Chondrocyte (in vitro differentiated cells): ENCODE measurements at places on chromosomes 6 and 20.
A peak's percentile ranks its signal among the peaks of the same experiment; 100 is the strongest.

DNA sequence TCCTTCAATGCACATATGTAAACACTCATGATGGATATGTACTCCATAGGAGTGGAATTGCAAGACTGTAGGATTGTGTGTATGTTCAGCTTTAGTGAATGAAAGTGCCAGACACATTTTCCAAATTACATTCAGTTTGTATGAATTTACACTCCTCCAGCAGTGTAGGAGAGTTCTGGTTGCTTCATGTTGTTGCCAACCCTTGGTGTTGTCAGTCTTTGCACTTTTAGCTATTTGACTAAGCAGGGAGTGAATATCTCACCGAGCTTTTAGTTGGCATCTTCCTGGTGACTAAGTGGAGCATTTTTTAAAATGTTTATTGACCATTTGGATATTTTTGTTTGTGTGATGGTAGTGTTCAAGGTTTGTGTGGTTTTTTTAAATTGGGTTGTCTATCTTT lies 23.9 kb downstream of the NKX2-4 start:
- no peak for DNase-seq

GRCh38 chr20:19049514-19049913 lies 162.9 kb upstream of the SLC24A3 start:
- DNase-seq, result no peak

DNA sequence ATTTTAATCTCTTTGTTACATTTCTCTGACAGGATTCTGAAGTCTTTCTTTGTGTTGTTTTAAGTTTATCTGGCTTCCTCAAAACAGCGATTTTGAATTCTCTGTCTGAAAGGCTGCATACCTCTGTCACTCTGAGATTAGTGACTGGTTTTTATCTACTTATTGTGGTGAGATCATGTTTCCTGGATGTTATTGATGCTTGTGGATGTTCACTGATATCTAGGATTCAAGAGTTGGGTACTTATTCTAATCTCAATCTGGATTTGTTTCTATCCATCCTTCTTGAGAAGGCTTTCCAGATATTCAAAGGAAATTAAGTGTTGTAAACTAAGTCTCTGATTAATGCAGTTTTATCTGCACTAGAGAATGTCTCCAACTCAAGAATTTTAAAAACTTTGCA lies 1076.1 kb upstream of the ADGRB3 start:
- DNase-seq, result no peak

GRCh38 chr6:100084316-100084990 lies 90.4 kb upstream of the MCHR2 start:
- DNase-seq, result no peak

GRCh38 chr6:155765275-155766194 lies 309.9 kb upstream of the NOX3 start:
- DNase-seq, result no peak

DNA sequence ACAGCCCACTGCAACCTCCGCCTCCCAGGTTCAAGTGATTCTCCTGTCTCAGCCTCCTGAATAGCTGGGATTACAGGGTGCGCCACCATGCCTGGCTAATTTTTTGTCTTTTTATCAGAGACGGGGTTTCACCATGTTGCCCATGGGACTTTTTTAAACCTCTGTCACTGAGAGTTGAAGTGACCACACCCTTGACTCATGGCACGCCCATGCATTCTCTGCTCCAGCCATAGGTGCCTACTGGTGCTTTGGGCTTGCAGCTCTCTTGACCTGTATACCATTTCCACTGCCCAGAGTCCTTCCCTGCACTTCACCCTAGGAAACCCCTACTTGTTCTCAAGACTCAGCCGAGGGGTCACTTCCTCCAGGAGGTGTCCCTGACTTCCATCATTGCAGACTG lies 2.4 kb upstream of the SCRT2 start:
- DNase-seq, result no peak

DNA sequence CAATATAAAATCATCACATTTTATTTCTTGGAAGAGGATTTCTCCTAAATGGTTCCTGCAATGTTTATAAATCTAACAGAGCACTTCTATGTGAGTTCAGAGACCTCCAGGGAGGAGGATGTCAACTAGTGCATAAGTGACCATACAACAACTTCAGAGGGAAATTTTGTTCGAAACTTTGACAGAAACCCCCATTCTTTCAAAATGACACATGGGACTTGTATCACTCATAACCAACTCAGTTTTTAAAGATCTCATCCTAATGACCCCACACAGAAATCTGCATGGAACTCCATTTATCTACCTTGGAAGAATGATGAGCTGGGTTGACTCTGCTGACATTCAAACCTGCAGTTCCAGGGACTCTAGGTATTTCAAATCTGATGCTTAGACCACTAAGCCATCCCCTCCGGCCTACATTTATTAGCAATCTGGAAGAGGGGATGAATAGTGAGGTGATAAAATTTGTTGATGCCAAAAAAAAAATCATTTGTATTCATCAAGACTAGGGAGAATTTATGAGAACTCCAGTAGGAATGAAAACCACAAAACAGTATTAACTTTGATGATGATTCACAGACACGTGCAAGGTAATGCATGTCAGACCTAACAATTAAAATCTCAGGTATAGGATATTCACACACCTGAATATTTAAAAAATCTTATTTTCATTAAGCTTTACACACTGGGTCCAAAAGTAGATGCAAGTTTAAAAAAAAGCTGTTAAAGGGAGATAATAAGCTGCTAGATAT lies 153.0 kb downstream of the REV3L start:
- DNase-seq, result no peak

DNA sequence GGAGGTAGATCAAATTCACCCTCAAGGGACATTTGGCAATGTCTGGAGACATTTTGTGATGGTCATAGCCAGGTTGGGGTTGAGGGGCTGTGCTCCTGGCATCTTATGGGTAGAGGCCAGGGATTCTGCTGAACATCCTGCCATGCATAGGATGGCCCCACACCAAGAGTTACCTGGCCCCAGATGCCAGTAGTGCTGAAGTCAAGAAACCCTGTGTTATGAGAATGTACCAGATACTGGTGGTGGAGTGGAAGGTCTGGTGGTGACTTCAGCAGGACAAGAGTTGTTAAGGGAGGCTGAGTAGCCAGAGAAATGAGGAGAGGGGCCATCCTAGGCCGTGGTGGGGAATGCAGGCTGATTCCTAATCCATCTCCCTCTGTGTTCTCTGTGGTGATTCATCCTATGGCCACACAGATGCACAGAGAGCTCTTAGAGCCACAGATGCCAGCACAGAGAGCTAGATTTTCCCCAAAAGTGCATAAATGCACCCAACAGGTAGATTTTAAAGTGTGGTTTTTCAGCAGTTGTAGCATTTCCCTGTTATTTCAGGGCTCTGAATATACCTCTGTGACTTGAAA lies 43.6 kb downstream of the CDYL start:
- no peak for DNase-seq

GRCh38 chr6:168100803-168101589 lies 22.0 kb upstream of the FRMD1 start:
- DNase-seq, result peak; percentile 67

- no peak for DNase-seq
Measured at GRCh38 chr6:15331143-15331542, 85.3 kb downstream of the JARID2 start.

DNA sequence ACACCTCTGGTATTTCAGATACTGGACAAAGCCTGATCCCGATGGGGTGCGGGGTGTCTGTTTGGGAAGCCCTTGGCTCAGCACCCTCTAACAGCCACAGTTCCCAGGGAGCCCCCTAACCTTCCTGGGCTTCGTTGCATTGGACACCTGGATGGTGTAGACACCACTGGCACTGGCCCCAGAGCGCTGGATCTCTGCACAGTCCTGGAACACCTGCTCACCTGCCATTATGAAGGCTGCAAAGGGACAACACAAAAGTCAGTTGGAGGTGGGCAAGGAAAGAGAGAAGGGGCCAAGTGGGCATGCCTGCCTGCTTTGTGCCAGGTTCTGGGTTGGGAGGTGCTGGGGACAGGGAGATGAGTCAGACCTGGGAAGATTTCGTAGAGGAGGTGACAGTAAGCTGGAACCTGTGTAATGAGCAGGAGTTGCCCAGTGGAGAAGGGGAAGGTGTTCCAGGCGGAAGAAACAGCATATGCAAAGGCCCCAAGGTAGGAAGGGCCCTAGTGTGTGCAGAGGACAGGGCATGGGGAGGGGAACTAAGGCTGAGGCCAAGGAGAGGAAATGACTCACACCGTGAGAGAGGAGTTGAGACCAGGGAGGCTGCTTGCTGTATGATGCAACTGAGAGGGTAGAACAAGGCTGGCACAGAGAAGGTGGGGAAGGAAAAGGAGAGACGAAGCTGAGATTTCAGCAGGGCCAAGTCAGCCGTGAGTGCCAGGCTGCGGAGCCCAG lies 34.9 kb downstream of the ANGPT4 start:
- no peak for DNase-seq

DNA sequence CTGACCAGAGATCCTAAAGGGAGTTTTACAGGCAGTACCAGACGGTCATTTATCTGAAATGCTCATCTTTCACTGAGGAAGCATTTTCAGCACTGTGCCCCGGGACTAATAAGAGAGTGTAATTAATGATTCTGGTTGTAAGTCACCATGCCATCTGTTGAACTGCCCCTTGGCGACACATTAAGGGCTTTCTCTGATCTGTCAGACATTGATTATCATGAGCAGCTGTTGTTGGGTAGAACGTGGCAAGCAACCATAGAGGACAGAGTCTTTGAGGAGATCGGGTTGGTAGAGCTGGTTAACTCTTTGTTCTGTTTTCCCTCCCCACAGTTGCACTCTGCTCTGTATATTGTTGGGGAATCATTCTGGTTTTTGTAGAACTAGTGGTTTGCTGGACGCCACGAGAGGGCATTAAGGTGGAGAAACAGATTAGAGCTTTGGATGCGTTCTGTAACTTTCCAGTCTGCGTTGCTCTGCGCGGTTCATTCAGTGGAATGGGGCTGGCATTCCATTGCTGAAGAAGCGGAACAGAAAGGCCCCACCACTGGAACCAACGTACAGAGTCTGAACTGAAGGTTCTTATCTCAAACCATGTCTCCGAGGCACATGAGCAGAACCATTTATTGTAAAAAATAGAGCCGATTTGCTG lies 34.3 kb downstream of the RPRD1B start:
- no peak for DNase-seq

DNA sequence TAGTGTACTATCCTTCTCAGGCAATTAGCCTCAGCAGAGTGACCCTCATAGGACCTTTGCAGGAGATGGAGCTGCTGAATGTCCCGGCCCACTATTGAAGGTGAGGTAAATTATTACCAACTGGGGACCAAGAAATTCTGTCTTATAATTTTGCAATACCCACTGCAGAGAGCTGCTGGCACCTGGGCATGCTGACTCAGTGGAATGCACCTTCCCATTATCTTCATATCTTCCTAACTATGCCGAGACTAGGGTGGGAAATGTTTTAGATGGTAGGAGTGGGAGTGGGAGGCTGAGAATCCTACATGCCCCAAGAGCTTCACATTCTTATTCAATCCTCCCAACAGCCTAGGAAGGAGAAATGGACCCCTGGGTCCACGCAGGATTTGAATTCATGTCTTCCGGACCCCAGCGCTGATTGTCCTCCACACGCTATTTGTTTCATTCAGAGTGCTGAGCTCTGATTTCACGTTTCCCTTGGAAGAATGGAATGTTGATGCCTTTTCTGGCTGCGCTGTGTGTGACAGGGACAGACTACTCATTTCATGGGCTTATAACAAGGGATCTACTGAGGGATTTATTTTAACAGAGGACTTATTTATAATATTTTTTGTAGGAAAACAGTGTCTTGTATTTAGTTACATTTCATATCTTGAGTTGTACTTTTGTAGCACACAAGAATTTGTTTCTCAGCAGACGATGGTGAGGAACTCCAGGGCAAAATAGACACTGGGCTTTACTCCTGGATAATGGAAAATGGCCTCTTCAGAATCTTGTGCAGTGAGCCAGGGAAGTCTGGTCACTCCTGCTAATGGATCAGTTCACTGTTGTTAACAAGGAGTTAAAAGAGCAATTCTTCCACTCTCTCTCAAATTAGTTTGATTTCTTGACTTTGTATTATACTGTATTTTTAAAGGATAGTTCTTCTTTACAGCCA lies 66.4 kb downstream of the FYN start:
- DNase-seq, result no peak

- DNase-seq, result no peak
Measured at GRCh38 chr6:116307001-116307400, 27.3 kb upstream of the TSPYL1 start.

GRCh38 chr6:158660333-158660754 lies 10.5 kb downstream of the SYTL3 start:
- DNase-seq, result no peak

DNA sequence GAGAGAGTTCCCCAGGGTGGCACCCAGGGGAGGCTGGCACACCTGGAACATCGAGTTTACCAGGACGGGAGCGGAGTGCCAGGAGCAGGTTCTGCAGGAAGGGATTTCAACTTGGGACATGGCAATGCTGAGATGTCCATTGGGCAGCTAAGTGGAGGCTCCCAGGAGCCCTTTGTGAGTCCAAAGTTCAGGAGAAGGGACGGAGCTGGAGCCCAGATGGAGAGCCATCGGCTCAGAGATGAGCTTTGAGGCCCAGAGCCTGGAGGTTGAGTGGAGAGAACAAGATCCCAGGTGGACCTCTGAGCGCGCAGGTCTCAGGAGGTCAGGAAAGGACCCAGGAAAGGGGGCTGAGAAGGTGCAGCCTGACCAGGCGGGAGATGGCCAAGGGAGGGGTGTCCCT lies 67.5 kb upstream of the AFDN start:
- DNase-seq, result no peak

- DNase-seq, result no peak
Measured at GRCh38 chr20:61889659-61890058, 176.0 kb downstream of the TAF4 start.
